Activated CD8-positive, alpha-beta memory T cell treated with anti-CD3 and anti-CD28 coated beads for 4 hours (primary cell): ENCODE measurements at places on chromosomes 3 and 15.
A peak's percentile ranks its signal among the peaks of the same experiment; 100 is the strongest.

DNA sequence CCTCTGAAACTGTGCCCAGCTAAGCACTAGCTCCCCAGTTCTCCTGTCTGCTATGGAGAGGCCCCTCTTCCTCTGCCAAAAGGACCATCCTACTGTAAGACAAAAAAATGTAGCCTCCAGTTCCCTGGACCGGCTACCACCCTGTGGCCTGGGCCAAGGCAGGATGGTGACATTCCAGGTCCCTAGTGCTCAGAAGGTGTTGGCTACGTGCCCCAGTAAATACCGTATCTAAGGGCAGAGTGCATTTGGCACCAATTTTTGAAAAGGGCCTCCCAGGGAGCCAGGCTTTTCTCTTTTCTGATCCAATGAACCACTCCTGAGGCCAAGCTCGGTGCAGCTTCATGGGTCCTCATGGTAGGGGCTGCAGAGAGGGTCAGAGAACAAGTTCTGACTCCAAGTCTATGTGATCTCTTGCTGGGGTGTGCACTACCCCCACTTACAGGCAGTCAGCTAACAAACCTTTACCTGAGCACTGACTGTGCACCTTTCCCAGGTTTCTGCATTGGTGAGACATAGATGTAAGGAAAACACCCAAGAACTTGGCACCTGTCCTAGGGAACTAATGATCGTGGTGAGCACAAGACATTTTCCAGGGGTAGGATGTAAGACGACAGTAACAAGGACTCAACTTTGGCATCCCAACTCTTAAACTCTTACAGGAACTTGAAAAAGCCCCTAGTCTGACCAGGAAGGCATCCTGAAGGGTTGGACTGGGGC, 32.6 kb downstream of the TLE3 start:
- no peak for DNase-seq

DNA sequence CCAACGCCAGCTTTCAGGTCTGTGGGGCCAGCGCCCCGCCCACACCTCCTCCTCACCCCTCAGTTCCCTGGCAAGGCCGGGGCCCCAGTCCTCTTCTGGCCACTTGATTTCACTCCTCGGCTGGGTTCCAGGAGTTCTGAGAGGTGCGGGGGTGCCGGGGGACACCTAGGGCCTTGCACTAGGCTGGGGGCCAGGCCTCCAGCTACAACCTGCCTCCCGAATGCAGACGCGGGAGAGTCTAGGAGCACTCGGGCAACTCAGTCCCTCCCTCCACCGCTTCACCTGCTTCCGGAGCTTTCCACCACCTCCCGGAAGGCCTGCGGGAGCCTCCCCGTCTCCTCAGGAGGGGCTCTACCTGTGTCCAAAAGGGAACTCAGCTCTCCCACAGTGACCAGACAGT, 35.6 kb downstream of the TNK2 start:
- no peak for DNase-seq

- DNase-seq, result no peak
Observed at GRCh38 chr3:123837858-123838257, 46.3 kb downstream of the MYLK start.

DNA sequence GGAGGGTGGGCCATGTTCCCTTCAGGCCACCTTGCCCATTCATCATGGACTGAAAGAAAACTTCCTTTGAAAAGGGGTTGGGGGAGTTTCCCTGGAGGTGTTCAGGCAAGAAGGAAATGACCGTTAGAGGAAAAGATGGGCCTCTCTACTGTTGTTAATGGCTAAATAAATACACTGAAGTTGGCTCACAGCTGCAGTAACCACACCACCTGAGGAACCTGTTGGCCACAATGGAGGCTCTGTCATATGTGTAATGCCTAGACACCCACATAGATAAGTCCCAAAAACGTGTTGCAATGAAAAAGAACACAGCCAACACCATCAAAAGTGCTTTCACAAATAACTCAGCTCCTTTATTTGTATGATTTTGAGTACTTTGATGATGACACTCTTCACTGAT, 38.2 kb upstream of the FAM3D start:
- no peak for DNase-seq

DNA sequence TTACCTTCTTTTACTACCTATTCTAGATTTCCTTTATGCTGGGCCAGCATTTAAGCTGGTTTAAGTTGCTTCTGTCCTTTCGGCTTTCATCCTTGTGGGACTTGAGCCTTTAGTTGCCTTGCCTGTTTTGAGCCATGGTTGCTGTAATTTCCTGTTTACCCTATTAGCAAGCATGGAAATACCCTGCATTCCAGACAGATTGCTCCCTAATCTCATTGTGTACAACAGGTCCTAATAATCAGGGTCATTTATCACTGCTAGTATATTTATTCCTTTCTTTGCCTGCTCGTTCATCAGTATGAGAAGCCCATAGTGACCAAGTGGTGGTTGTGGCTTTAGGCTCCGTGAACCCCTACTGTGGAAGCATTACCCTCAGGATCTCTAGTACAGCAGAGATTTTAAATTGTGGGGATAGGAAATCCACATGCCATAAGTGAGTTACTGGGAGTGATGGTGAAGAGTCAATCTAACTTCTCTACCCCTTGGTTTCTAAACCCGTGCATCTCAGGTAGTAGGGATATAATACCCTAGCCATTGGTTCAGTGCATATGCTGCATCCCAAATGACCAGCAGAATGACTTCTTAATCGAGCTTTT, 31.9 kb downstream of the NCK1 start:
- no peak for DNase-seq

GRCh38 chr3:146912241-146913015, 307.3 kb upstream of the PLSCR5 start:
- DNase-seq, result no peak

DNA sequence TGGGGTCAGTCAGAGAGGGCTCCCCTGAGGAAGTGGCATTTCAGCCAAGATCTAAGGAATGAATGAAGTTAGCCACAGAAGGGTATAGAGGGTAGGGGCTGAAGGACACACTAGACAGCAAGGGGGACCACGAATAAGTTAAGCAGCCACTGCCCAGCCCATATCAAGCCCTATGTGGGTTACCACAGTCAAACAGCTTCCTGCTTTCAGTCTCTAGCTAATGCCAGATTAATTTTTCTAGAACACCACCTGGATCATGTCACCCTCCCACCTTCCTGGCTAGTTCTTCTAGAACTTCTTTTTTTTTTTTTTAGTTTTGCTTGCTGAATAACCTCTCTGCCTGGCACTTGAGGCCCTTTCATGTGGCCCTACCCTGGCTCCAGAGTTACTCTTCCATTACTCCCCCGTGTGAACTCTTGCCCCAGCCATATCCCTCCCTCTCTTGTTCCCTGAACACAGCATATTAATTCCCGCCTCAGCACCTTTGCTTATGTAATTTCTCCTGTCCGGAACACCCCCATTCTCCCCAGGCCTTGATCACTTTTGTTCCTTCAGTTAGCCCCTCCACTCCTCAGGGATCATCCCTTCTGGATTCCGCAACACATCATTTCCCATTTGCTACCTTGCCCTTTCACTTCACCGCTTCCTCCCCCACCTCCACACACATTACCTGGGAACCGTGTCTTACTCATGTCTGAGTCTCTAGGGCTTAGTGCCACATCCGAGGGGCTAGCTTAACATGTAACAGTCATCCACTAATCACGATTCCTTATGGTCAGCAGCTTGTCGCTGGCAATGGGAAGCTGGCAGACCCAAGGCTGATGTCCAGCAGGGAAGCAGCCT, 20.6 kb upstream of the BNC1 start:
- DNase-seq, result no peak

DNA sequence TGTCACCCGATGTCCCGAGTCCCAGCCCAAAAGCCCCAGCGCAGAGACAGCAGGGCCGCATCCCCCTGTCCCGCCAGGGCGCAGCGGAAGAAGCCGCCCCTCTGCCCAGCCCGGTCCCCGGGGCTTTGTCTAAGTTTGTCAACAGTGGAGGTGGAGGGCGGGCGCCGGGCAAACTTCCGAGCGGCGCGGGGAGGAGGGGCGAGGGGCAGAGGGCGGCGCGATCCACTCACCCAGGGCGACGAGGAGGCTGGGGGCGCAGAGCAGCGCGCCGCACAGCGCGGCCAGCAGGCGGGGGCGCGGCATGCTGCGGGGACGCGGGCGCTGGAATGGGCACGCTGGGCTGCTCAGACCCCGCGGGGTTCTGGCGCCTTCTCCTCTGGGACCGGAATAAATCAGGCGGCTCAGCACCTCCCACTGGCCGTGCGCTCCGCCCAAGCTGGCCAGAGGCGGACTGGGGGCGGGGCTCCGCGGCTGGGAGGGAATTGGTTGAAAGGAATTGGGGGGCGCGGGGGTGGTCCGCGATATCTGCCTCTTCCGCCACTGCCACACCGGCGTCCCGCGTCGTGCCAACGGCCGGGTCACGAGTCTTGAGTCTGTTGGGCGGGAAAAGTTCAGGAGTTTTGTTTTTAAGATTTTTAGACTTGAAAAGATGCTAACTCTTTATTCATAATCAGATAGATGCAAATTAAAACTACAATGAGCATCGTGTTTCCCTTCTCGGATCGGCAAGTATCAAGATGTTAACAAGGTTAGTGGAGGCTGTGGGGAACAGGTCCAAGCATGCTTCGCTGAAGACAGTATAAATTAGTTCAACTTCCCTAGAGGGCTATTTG, at the start of gene MFGE8:
TSS of gene MFGE8 (minus strand) at position 363 of the 833 bp plus-strand sequence. CDS start at position 303, 60 bp downstream.
- peak; percentile 33 for DNase-seq

- no peak for DNase-seq
Observed at GRCh38 chr15:85750319-85751290, 44.1 kb downstream of the KLHL25 start.

GRCh38 chr3:127699416-127700300, 26.9 kb downstream of the ABTB1 start:
- DNase-seq, result no peak

DNA sequence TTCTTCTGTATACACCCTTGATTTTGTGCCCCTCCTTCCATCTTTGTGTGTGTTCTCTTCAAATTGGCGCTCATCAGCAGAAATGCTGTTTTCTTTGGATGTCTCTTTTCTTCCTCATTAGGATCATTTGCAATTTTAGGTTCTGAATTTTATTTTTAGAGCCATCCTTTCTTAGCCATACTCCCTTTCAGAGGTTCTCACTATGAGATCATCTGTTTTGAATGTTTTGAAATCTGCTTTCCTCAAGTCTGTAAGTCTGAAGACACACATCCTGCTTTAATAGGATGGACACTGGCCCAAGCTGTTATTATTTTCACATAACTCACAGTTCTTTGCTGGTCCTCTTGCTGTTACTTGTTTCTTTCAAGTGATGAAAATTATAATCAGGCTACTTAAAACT, 124.8 kb downstream of the BDH1 start:
- no peak for DNase-seq

- no peak for DNase-seq
Observed at GRCh38 chr15:26132811-26133210, 269.7 kb upstream of the ATP10A start.

DNA sequence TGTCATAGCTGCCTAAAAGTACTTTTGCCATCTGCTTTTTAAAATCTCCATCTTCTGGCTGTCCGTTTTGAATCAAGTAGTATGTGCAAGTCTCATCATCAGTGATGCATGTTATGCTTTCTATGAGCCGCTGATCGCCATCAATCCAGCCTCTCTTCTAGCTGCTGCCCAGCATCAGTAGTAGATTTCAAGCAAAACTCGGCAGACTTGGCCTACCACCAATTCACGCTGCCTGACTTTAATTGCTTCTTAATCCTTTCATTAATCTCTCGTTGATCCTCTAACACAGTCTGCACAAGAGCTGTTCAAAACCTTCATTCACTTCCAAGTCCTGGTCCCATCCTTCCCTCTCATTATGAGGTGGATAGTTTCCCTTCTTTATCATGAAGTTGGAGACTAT, 104.9 kb downstream of the NSUN3 start:
- DNase-seq, result no peak

- DNase-seq, result no peak
Observed at GRCh38 chr3:9909221-9910013, 6.8 kb downstream of the IL17RE start.

- DNase-seq, result no peak
Observed at GRCh38 chr15:101058735-101059134, 139.6 kb downstream of the LRRK1 start.

- DNase-seq, result no peak
Observed at GRCh38 chr15:63372018-63372705, 9.5 kb downstream of the CA12 start.
